ENCODE measurements at places on chromosomes 12 and 14. TPM values are rescaled to one million over a fixed set of nuclear protein-coding genes. Genes with fewer than 3 reads are reported as not detected.

GPR65 gene
- 0.39 TPM for polyA plus RNA-seq

CLEC4D gene
- 0.23 TPM for polyA plus RNA-seq

ATXN2 gene
- polyA plus RNA-seq = 50.2 TPM

FSCB gene
- polyA plus RNA-seq = not detected

ADAM21 gene
- polyA plus RNA-seq = 0.32 TPM
